ENCODE measurements at places on chromosomes 7 and 10.
A peak's percentile ranks its signal among the peaks of the same experiment; 100 is the strongest.

- no peak for DNase-seq
These were observed 174.5 kb downstream of the TPST1 start for GRCh38 chr7:66379542-66380160.

- no peak for DNase-seq
These were observed 110.8 kb downstream of the CD36 start for GRCh38 chr7:80749270-80749669.

DNA sequence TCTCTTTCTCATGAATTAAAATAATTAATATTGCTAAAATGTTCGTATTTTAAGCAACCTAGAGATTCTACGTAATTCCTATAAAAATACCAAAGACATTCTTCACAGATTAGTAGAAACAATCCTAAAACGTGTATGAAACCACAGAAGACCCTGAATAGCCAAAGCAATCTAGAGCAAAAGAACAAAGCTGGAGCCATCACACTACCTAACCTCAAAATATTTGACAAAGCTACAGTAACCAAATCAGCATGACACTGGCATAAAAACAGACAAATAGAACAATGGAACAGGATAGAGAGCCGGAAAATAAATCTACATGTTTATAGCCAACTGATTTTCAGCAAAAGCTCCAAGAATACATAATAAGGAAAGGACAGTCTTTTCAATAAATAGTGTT, 105.5 kb upstream of the PTN start:
- DNase-seq: no peak

DNA sequence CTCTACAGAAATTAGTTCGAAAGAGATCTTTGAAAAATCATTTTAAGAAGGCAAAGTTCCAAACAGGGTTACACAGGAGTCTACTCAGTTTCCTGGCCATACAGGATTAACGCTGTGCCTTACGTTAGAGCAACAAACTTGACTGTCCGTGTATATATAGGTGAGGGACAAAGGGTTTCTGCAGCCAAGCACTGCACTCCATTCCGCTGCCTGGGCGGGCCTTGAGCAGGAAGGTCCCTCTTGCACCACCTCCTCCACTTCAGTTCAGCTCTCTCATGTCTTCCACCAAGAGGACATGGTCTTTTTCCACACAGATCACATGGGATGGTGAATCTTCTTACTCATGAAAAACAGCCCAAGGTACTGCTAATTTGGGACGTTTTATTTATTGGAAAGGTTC, 43.2 kb downstream of the MCMBP start:
- no peak for DNase-seq

DNA sequence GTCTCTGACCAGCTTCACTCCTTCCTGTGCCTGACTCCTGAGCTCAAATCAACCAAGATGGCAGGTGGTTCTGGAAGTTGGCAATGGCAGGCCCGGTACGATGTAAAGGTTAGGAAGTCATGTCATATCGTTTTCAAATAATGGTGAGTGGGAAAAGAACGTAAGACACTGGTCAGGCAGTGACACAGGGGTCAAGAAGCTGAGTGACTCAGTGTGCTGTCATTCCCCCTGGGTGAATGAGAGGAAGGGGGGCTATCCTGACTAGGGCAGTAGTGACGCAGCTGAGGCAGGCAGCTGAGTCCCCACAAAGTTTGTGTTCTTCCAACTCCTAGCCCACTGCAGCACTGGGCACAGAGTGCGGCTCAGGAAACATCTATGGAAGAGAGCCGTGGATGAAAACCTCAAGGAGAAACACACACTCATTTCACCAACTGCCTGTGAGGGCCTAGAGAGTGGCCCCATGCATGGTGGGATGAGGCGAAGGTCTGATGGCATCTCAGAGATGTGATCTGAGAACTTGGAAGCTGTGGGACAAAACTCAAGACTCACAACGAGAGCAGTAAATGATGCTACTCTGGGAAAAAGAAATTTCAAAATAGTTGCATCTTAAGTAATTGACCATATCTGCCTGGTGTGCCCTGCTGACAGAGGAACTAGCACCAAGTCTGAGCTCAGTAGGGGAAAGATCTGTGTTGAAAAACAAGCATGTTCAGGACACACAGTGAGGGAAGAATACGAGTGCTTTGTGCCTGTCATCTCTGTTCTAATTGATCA, 23.2 kb downstream of the CREB3L2 start:
- no peak for DNase-seq

DNA sequence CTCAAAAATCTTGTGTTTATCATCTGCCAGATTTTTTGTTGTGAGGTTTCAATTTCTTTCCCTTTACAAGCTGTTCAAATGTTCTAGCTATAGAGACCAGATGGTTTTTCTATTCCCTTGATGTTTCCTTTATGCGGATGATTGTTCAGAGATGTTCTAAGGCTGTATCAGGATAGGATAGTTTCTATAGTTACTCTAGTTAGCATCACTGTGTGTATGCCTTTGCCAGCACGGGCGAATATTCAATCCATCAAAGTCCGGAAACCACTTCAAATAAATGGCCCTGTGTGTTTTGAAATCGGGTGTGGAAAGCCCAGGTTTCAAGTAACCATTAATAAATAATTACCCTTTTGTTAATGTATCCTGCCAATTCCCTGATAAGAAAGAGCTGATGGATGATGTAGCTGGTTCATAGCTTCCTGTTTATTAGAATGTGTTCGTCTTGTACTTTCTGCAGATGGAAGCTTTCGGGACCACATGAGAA, 149.8 kb upstream of the PRKCQ start:
- no peak for DNase-seq

DNA sequence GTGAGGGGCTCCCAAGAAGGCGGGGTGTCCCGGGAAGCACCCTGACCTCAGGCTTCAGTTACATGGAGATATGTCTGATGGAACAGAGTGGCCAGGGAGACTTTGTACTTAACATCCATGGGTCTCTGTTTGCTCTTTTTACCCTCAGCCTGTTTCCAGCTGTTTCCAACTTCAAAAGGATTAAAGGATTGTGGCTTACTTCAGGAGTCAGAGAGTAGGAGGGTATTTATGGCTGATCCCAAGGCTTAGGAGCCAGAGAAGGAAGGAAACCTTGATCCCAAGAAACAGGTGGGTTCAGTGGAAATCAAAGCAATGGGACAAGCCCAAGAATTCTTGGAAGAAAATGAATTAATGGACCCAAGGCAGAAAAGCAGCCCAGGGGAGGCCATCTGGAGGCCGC, 37.7 kb upstream of the ZNF438 start:
- DNase-seq: no peak

- peak; percentile 8 for DNase-seq
These were observed 48.4 kb downstream of the GATA3 start for GRCh38 chr10:8102708-8103401.

GRCh38 chr10:86091216-86091615, 275.4 kb downstream of the GRID1 start:
- no peak for DNase-seq

- no peak for DNase-seq
These were observed 272.9 kb downstream of the TRIL start for GRCh38 chr7:28685242-28685643.

DNA sequence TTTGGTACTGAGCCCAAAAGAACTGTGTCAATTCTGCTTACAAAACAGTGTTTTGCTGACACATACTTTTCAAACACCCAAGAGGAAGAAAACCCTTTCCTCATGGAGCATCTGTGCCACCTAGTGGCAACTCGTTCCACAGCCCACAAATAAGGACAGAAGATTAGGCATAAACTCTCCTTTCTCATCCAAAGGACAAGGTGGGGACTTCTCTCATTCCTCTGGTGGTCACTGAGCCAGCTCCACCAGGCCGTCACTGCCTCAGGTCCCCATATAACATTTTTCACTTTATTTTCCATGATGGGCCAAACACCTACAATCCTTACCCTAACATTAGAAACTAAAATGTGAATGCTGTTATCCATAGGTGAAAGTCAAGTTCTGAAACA, 76.9 kb downstream of the RNF216 start:
- peak; percentile 61 for DNase-seq

- DNase-seq: no peak
These were observed 235.5 kb downstream of the GLRX3 start for GRCh38 chr10:130371666-130372065.

- no peak for DNase-seq
These were observed 27.3 kb upstream of the EN2 start for GRCh38 chr7:155430606-155431005.

GRCh38 chr7:151748733-151749132, 128.2 kb downstream of the PRKAG2 start:
- DNase-seq: no peak

- no peak for DNase-seq
These were observed 612 bp downstream of the KCP start for GRCh38 chr7:128909625-128910568.

GRCh38 chr7:118052336-118052735, 131.6 kb upstream of the LSM8 start:
- DNase-seq: no peak

GRCh38 chr10:127824826-127825225, 67.9 kb downstream of the CLRN3 start:
- DNase-seq: no peak

DNA sequence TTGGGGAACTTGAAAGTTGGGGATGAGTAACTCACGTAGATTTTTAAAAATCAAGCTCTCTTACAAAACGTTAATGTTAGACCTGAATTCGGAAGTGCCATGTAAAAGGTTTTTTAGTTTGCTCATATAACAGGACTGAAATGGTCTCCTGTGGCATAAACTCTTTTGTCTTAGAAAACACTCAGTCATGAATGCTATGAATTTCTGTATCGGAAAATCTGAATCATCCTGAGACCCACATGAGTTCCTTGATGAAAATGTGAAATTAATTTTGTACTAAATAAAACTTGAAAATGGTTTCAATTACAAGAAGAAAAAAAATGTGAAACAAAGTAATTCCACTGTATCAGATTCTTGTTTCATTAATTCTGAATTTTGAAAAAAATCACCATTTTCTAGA, 134.8 kb upstream of the BMPER start:
- no peak for DNase-seq

DNA sequence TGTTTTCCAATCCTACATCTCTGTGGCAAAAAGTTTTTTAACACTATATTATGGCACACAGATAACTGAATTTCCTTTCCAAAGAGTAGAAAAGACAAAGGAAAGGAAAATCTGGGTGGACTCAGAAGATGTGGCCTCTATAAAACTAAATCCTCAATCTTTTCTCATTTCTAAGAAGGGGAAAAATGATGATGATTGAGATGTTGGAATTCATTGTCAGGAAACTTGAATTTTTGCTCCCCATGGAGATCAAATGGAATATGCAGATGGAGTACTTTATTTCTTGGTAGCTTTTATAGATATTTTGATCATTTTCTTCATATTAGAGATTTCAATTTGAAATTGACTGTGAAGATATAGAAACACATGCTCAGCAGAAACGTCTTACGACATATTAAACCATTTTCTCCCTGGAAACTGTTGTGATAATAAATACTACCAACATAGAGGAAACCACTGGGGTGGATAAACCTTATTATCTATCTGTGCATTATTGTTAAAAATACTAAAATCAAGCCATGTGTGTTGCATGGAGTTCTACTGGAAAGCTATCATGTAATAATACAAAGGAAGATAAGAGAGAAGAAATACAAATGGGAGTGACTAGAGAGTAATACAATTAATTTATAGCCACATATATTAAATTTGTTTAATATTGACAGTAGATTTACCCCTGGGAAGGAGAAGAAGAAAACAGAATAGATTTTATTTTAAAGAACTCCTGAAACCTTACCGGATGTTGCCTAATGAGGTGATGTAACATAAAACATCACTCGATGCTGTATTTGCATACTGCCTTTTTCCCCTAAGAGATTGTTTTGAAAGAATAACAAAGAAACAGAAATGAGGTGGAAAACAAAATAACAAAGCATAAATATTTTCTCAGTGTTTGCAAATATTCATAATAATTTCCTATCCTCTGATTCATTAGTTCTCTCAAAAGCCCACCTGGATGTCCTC, 931.2 kb upstream of the C7orf33 start:
- DNase-seq: no peak

DNA sequence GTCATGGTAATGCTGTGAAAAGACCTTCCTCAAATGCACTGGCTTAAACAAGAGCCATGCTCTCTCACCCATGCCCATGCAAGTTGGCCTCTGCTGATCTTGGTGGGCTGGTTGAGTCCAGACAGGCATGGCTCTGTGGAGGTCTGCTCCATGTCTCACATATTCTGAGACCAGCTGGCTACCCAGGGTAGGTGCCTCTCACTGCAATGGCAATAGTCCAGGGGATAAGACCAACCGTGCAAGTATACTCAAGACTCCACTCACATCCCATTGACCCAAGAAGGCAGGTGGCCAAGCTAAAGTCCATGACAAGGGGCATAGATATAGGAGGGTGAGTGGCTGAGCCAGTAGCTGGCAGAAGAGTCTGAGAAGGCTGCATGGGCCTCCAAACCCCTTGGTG, 14.2 kb upstream of the EBF3 start:
- DNase-seq: no peak

- DNase-seq: no peak
These were observed 117.2 kb upstream of the SEMA3C start for GRCh38 chr7:81036057-81036456.

DNA sequence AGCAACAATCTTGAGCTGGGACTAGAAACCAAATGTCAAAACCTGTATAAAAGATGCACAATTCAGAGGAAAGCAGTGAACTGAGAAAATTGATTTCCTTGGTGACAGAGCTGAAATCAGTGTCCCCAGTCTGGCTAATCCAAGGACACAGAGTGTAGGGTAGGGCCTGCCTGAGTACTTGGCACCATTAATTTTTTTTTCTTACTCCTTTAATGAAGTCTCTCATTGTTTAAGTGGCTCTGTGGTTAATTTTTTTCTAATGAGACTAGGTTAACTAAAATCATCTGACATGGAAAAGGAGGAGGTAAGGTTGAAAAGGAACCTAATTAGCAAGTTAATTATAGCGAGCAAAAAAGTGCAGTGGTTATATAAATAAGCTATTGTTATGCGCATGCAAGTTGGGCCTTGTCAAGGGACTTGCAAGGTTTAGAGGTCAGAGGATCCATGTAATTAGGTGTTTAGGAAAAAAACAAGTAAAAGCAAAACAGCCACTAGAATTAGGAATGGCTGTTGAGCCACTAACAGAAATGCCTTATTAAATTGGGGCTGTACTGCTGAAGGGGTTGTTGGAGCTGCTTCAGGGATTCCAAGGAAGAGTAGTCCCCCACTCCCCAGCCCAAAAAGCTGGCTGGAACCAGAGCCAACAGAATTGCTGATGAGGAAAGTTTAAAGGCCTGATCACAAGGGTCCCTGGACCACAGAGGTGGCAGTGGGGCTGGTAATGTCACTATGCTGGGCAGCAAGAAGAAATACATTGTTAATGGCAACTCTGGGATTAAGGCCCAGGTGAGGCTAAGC, 58.9 kb upstream of the STRIP2 start:
- no peak for DNase-seq

DNA sequence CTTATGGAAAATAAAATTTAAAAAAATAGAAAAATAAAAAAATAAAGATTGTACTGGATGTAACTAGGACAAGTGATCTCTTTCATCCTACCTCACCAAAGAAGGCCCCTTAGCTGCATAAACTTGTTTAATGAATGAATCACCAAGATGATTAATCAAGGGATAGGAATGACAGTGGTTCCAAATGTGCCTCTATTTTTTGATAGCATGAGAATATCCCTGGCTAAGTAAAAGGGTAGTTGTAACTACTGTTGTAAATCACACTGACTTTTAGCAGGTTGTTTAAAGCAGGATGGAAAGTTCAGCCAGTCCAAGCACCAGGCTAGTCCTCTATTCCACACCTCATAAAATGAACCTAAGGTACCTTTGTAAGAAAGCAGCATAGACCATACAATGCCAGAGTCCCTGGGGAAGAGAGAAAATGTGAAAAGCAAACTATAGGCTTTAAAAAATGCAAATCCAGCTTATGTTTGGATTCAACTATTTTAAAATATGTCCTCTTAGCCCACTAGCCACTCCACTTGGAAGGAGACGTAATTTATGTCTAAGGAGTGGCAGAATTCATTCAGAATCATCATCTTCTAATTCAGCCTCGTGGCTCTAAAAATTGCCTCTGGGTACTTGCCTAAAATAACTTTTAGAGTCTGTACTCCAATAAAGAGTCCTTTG, 126.8 kb downstream of the SKIDA1 start:
- DNase-seq: no peak

Measured in GM12864 (cell line).